ELR (cell line): ENCODE measurements at places on chromosomes 1 and 21.

DNA sequence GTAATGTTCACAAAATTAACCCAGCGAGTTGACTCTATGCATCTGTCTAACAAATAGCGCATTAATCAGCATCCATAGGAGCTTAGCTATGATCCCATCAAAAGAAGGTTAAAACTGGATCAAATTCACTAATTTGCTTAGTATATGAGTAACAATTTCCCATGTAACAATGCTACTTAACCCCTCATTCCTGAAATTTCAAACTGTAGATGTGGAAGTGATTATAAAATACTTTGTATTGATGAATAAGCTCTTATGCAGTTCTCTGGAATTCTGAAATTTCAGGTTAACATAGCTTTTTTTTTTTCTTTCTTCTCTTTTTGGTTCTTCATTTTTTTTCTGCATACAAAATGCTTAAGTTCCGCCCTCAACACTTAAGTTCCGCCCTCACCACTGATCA is 1272.7 kb downstream of the KCNT2 start:
- peak; percentile 13 for DNase-seq

DNA sequence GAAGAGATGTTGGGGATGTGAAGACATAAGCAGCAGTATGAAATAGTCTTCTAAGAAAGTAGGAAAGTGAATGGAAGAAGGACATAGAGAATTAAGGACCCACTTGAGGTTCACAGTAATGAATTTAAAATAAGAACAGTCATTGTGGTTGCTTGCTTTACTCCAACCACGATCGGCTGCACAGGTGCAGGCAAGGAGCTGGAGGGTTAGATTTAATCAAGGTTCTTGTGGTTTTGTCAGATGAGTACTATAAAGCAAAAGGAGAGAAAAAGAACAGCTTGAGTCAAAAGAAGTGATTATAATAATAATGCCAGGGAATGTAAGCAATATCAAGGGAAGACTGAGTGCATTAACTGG is 46.1 kb upstream of the RBM34 start:
- DNase-seq, result peak; percentile 10

- DNase-seq, result no peak
Observed at GRCh38 chr1:156437037-156437867, 63.3 kb downstream of the MEF2D start.

DNA sequence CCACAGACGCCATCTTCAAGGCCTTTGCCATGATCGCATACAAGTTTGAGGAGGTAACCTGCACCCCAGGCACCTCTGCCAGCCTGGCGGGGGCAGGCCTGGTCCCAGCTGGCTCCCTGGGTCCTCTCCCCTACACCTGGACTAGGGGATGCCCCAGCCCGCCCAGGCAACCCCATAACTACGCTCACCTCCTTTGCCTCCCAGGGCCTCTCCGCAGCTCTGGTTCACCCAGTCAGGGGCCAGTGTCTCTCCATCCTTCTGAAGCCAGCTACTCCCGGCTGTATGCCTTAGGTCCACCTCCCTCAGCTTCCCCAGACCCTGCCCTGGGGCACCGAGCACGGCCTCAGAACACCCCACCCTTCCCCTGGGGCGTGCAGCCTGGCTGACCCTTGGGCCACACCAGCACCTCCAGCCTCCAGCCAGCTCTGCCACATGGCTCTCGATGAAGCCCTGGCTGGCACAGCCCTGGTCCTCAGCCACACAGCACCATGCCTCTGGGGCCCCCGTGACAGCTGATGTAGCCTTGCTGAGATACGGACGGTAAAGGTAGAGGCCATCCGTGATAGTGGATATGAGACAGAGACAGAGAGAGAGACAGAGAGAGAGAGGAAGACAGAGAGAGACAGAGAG is 80.4 kb upstream of the COL6A1 start:
- no peak for DNase-seq

- DNase-seq, result no peak
Observed at GRCh38 chr1:211114446-211114845, 19.5 kb downstream of the KCNH1 start.
